ENCODE measurements at places on chromosomes 4 and X.

GRCh38 chrX:68462197-68462596, 28.9 kb upstream of the OPHN1 start:
- no peak for DNase-seq

DNA sequence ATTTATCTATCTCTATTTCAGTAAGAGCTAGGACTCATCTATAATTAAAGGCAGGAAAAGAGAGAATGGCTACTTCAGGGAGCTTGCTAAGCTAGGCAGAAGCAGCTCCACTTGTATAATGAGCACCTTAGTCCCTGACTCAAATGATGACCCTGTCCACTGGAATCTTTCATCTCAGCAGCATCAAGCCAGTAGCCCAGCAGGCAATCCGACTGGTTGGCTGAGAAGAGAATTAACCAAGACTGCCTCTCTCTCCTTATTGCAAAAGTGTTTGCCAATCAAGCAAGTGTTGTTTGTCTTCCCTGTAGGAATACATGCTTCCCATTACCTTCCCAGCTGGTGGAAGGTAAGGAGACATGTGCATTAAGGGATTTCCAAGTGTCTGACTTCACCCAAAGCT, 3.9 kb upstream of the SPOCK3 start:
- DNase-seq = no peak

- no peak for DNase-seq
Observed at GRCh38 chrX:34927866-34928265, 14.7 kb upstream of the FAM47B start.

DNA sequence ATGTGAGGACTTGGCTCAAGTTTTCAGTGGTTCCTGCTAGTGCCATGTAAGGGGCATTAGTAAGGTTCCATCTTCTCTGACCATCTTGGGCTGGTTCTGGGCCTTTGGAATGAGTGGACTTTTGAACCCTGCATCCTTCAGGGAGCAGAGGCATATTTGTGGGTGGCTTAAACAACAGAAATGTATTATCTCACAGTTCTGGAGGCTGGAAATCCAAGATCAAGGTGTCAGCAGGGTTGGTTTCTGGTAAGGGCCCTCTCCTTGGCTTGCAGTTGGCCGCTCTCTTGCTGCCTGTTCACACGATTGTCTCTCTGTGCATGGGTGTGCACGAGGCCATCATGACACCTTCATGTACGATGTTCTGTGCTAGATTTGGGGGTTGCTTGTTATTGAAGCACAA, 21.3 kb downstream of the CCKAR start:
- DNase-seq = no peak

DNA sequence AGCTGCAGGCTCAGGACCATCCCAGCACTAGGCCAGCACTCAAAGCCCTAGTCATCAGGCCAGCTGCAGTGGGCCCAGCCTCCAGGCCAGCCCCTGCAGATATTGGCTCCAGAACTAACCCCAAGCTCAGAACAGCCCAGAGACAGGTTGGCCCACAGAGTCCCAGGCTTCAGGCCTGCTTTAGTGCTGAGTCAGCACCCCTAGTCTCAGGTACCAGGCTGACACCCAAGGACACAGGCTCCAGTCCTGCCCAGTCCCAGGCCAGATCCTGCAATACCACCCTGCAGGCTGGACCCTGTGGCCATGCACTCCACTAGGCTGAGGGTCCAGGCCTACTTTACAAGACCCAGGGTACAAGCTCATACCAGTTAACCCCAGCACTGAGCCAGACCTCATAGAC, 234.4 kb upstream of the GPRIN3 start:
- DNase-seq = no peak
